Kidney (tissue), 22 donors: ENCODE measurements at places on chromosomes 7 and 10. TPM values are rescaled to one million over a fixed set of nuclear protein-coding genes. Genes with fewer than 3 reads are reported as not detected.
A peak's percentile ranks its signal among the peaks of the same experiment; 100 is the strongest.

The PRLHR gene
- total RNA-seq, result not detected

The KCNIP2 gene
- 3.4 TPM for total RNA-seq

The ANKRD30A gene
- total RNA-seq, result not detected

The LRRC17 gene
- 4.0 TPM for total RNA-seq

GRCh38 chr10:97718659-97719142, 5.2 kb downstream of the MARVELD1 start:
- DNase-seq, result no peak
- H3K36me3 ChIP-seq, result no peaks in the 10 kb centered on the region
- peaks cover 11% of the 10 kb centered on the region for H3K4me1 ChIP-seq
- H3K27me3 ChIP-seq, result no peaks in the 10 kb centered on the region

DNA sequence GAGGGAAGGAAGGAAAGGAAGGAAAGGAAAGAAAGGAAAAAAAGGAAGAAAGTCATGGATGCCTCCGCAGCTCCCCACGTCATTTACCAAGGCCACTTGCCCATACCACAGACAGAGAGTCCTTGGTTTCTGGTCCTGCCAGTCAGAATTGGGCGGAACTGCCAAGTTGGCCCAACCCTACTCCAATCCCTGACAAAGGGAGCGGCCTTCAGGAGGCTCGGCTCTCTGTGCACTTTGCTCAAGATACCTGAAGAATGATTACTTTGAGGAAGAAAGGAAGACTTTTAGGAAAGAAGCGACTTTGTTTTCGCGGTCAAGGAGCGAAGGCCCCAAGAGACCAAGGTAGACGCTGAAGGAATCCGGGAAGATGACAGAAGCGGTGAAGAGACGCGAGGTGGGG, 49.1 kb upstream of the FXYD4 start:
- no peaks in the 10 kb centered on the region for H3K27me3 ChIP-seq
- H3K4me3 ChIP-seq, result peak overlapping the region; percentile 47
- peaks cover 6% of the 10 kb centered on the region for H3K4me1 ChIP-seq

GRCh38 chr7:116950889-116951351, 2.4 kb upstream of the ST7 start:
- H3K27ac ChIP-seq, result no peak overlapping the region
- DNase-seq, result no peak
- H3K36me3 ChIP-seq, result no peaks in the 10 kb centered on the region
- no peaks in the 10 kb centered on the region for H3K27me3 ChIP-seq
- no peak overlapping the region for H3K4me3 ChIP-seq

GRCh38 chr10:99975942-99976809, 33.6 kb downstream of the DNMBP start:
- peak; percentile 80 for DNase-seq
- H3K27me3 ChIP-seq, result no peaks in the 10 kb centered on the region
- no peak overlapping the region for H3K27ac ChIP-seq

GRCh38 chr7:71251706-71252105, 119.8 kb downstream of the GALNT17 start:
- no peak overlapping the region for H3K27ac ChIP-seq
- H3K36me3 ChIP-seq, result no peaks in the 10 kb centered on the region
- no peaks in the 10 kb centered on the region for H3K4me1 ChIP-seq
- no peak for DNase-seq

GRCh38 chr7:37218956-37219355, 229.7 kb downstream of the ELMO1 start:
- H3K36me3 ChIP-seq, result no peaks in the 10 kb centered on the region
- H3K4me1 ChIP-seq, result no peaks in the 10 kb centered on the region
- H3K27me3 ChIP-seq, result no peaks in the 10 kb centered on the region
- H3K27ac ChIP-seq, result no peak overlapping the region
- H3K4me3 ChIP-seq, result no peak overlapping the region

- H3K36me3 ChIP-seq, result no peaks in the 10 kb centered on the region
- H3K4me3 ChIP-seq, result no peak overlapping the region
- no peaks in the 10 kb centered on the region for H3K27me3 ChIP-seq
- no peaks in the 10 kb centered on the region for H3K4me1 ChIP-seq
- no peak for DNase-seq
Observed at GRCh38 chr7:116494472-116494871, 5.1 kb upstream of the CAV2 start.

- peaks cover 34% of the 10 kb centered on the region for H3K27me3 ChIP-seq
- DNase-seq, result no peak
- H3K4me1 ChIP-seq, result peaks cover 20% of the 10 kb centered on the region
- no peaks in the 10 kb centered on the region for H3K36me3 ChIP-seq
- no peak overlapping the region for H3K27ac ChIP-seq
Observed at GRCh38 chr7:141071855-141072547, 1.9 kb upstream of the TMEM178B start.

DNA sequence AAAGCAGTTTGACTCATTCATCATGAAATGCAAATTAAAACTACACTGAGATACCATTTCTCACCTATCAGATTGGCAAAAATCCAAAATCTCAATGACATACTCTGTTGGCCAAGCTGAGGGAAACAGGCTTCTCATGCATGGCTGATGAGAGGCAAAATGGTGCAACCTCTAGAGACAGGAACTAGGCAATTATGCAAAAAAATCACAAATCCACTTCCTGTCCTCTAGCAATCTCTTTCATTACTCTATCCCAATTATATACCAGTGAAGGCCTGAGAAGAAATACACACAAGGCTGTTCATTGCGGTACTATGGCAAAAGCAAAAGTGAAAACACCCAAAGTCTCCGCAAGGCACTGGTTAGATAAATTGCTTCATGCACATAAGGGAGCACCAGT, 25.9 kb upstream of the PTPRN2 start:
- no peak for DNase-seq
- H3K27me3 ChIP-seq, result no peaks in the 10 kb centered on the region
- H3K27ac ChIP-seq, result no peak overlapping the region
- H3K4me1 ChIP-seq, result no peaks in the 10 kb centered on the region
